HAP-1 (cell line): ENCODE measurements at places on chromosomes 13 and 19.

DNA sequence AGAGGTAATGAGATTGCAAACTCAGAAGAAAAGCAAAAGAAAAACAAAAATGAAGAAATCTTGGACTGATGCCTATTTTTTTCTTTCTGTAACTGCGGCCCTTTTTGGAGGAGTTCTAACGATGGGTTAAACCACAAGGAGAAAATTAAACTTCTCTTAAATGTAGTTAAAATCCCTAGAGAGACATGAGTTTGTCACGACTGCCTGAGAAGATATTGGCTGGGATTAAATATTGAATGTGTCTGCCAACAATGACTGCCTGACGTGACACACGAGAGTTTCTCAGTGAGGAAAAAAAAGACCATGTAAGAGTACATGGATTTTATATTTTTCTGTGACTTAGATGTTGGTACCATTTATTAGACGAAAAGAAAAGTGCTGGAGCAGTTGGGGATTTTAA lies 1013.4 kb downstream of the PCDH9 start:
- no peak for DNase-seq

DNA sequence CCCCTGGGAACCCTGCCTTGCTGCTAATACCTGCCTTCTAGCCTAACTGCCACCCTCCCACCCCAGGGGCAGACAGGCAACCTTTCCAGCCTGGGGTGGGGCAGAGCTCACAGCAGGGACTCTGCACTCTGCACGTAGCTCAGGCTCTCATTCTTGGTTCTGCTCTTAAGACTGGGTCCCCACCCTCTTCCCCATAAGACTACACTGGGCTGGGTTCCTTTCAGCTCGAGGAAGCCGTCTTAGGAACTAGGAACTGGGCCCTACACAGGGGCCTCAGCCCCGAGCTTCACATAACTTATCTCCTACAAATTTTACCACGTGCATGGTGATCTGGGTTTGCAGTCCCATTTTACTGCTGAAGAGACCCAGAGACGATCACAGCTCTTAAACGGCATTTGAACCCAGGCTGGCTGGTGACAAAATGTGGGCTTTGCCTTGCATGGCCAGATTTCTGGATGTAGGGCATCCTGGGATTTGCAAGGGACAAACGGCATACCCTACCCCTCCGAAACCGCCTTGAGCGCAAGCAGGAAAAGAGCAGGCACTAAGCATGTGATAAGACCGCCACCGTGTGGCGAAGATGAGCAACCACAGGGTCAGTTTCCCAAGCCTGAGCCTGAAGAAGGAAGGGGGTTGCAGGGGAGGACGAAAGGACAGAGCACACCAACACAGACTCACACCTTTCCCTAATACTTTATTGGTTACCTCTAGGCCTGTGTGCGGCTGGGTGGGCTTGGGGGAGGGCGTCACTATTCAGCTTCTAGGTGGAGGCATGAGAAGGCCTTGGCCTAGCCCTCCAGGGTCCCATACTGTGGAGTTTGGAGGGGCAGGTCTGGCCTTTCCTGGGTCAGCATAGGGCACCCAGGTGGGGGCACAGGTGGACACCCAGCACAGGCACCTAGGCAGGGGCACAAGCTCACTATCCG lies 5.1 kb downstream of the JUNB start:
- peak; percentile 86 for DNase-seq

DNA sequence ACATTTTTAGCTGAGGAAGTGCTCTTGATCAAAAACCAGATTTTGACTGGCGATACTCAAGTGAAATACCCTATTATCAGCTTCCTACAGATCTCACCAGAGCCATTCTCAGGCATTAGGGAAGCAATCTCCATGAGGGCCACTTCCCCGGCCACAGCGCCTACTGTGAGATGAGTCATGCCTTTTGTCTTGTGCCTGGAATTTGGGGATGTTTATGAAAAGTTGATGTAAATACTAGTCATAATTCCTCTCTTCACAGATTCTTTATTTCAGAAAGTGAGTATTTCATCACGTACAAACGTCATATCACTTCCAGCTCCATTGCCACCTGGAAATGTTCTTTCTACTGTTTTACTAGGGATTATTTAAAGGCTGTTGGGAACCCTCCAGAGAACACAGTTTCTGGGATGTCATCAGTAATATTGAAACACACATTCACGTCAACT lies 25.3 kb upstream of the SLC46A3 start:
- DNase-seq, result peak; percentile 3

GRCh38 chr19:48738557-48739403 lies 1.6 kb downstream of the RASIP1 start:
- peak; percentile 100 for DNase-seq

GRCh38 chr19:55258476-55258827 lies 365 bp downstream of the PPP6R1 start:
- no peak for DNase-seq

- DNase-seq, result no peak
These were observed 154.8 kb downstream of the COG6 start for GRCh38 chr13:39810091-39810877.

DNA sequence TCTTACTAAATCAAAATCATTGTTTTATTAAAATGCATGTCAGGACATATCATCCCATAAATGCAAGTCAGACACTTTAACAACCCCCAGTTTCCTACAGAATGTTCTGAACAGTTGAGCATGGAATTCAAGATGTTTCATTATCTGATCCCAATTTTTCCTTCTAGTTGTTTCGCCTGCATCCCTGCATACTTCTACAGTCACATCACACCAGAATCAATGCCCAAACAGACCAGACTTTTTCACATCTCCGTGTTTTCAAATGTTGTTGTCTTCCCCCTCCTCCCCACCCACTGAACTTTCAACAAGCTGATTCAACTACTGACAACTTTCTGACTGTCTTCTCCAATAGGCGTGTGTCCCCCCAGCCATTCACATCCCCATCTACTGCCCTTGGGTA lies 48.6 kb downstream of the LHFPL6 start:
- DNase-seq, result no peak

DNA sequence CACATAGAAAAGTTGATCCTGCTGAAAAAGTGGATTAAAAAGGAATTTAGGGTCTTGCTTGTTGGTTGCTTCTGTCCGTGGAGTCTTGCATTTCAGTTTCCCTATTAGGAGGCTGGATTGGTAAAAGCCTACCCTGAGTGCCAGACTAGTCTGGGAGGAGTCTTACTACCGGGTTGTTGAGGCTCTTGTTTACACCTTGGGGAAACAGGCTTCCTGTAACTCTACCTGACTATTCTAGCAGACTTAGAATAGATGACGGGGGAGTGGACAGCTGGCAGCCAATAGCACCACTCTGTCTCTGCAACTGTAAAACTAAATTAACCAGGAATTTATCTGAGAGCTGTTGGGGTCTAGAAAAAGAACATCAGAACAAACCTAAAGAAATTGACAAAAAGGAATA lies 11.3 kb upstream of the MPHOSPH8 start:
- no peak for DNase-seq

DNA sequence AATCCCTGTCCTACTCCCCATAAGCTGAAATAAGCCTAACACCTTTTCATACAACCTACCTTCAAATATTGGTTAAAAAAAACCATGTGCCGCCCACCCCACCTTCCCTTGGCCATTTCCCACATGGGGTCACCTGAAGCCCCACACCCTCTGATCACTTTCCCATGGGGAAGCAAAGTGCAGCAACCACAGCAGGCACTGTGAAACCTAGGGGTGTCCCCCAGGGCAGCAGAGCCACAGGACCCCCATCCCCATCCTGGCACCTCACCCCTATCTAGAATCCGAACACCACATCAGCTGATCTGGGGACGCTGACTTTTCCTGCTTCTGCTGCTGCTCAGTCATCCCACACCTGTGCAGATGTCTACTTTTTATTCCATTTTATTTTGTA lies 19.9 kb downstream of the CEACAM21 start:
- DNase-seq, result no peak

DNA sequence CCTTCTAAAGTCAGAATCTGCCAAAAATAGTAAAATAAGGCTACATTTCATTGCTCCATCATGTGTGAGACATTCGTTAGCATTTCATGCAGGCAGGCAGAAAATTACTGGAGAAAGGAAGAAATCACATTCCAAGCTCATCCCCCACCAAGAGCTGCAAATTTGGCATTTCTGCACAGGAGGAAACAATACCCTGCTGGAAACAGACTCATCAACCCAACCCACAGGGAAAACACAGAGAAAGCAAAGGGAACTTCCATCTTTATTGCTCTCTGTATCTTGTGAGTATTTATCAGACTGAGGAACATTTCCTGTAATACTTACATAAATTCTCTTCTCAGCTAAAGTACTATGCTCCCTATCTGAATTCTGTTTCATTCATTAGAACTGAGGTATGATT lies 95.7 kb downstream of the KCTD12 start:
- DNase-seq, result no peak

GRCh38 chr13:33087790-33088189 lies 71.6 kb downstream of the KL start:
- DNase-seq, result no peak

- DNase-seq, result no peak
These were observed 60.6 kb upstream of the ZNF724 start for GRCh38 chr19:23310729-23311211.

GRCh38 chr13:105463011-105463501 lies 1072.4 kb downstream of the EFNB2 start:
- no peak for DNase-seq
